Activated CD4-positive, alpha-beta T cell treated with anti-CD3 and anti-CD28 coated beads for 36 hours (primary cell): ENCODE measurements at places on chromosomes 4 and X. TPM values are rescaled to one million over a fixed set of nuclear protein-coding genes. Genes with fewer than 3 reads are reported as not detected.

GRCh38 chr4:145739845-145740244 is 59.9 kb downstream of the C4orf51 start:
- no peak for DNase-seq

GRCh38 chr4:123747016-123747415 is 350.4 kb downstream of the SPRY1 start:
- no peak for DNase-seq

GRCh38 chr4:145756244-145756643 is 76.3 kb downstream of the C4orf51 start:
- DNase-seq = peak; percentile 30

- DNase-seq = no peak
Observed at GRCh38 chrX:11397680-11398079, 104.5 kb downstream of the AMELX start.

DNA sequence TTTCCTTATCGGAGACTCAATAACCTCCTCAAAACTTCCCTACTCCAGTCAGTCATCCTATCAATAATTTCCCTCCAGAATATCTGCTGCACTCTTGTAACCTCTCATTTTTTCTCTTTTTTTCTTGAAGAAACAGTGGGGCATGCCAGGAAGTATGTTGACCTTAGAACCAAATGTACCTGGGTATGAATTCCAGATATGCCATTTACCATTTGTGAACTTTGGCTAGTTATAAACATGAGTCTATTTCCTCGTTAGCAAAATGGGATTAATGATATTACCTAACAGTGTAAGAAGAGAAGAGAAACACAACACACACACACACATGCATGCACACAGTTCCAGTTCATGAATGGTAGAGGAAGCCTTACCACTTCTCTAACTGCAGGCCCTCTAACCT is 578.2 kb downstream of the FAM133A start:
- DNase-seq = no peak

- no peak for DNase-seq
Observed at GRCh38 chrX:15939737-15940136, 85.1 kb upstream of the AP1S2 start.

GRCh38 chr4:108919226-108919893 is 156.5 kb upstream of the ETNPPL start:
- DNase-seq = no peak

GRCh38 chrX:122422547-122422946 is 761.5 kb upstream of the GRIA3 start:
- DNase-seq = no peak

DNA sequence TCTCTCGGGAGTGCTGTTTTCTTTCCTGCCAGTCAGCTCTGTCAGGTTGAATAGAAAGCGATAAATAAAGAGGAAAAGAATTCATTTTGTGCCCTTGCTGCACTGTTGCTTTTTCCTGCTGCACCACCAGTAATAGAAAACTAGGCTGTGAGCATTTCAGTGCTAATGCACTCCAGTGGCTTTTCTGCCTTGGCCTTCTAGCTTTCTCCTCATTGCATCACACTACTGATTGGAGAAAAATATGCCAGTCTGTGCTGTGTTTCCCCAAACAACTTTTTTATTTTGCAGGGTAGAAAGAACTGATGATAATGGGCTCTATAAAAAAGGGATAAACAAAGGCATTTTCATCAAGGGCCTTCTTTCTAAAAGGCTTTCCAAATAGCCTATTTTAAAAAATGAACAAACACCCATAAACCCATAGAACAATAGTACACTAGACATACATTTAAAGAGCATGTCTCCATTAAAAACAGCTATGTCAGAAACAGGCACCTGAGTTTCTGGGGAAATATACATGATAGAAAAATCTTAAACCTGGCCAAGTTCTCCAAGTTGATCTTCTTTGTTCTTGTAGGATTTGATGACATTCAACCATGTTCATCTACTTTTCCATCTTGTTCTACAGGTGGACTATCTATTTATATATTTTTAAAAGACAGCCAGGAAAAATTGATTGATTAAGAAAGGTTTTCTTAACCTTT is 86.3 kb downstream of the GPRIN3 start:
- DNase-seq = no peak

DNA sequence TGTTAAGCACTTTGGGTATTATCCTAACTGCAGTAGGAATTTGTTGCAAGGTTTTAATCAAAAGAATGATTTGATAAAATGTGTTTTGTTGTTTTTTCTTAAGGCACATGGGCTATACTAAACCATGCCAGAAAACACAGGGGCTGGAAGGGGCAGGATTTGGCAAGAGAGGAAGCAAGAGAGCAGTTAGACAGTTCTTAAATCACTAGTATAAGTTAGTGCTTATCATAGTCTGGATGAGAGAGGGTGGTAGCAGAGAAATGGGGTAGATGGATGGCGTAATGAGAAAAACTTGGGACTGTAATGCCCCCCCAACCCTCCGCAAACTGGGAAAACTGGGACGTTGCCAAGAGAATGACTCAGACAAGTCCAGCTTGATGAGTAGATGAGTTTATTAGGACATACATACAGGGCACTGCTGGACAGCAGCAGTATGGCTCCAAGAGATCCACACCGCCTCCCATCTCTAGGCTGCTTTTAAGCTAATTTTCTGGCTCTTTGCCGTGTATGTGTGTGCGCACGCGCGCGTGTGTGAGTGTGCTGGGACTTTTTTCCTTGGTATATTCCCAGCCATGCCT is 151.5 kb downstream of the PDLIM5 start:
- DNase-seq = no peak

- DNase-seq = no peak
Observed at GRCh38 chrX:111811831-111812230, 64.2 kb upstream of the TRPC5OS start.

DNA sequence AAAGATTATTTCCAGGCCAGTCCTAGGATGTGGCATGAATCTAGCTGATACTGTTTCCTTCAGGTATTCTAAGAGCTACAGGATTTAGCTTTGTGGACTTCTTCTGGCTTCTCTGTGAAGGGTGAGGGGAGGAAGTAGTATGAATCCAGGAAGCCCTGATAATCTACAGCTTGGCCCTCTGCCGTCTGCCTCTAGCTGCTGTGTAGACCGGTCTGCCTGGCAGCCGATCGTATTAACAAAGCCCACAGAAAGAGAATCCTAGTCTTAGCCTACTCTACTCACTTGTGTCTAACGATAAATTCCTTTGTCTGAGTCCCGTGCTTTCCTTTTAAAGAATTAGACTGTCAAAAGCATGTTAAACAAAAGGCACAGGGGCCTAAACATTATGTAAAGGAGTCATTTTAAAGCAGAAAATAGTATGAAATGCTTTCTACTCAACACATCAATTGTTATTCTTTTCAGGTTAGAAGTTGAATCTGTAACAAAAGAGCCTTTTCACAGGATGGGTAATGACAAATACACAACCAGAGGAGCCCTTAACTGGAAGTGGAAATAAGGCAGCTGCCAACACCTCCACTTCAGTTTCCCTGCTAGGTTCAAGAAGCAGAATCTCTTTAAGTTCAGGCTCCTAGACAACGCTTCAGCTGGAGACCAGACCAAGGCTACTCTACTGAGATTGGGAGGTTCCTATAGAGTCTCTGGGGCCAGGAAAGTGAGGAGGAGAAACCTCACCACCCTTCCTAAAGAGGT is 48.9 kb upstream of the UCP1 start:
- DNase-seq = no peak

GRCh38 chr4:56255820-56256219 is 131.5 kb downstream of the AASDH start:
- no peak for DNase-seq

DNA sequence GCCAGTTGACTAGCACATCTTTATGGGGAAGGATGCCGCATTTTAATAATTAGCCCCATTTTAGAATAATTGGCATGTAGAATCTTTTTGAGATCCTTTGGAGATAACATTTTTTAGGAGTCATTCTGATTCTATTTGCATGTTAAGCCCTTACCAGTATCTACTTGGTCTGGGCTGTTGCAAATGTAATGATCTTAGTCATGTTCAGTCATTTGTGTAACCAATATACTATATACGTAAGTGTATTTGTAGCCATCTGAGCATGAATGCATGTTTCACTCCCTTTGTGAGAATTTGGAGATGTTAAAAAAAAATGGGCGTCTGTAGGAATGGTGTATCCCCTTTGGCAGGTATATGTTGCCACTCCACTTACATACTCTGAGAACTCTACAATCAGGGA is 119.1 kb downstream of the TEX13A start:
- DNase-seq = no peak

GRCh38 chrX:152136312-152136711 is 2.1 kb downstream of the MAGEA10 start:
- no peak for DNase-seq

- DNase-seq = no peak
Observed at GRCh38 chr4:73447671-73448070, 11.7 kb downstream of the AFP start.

GRCh38 chrX:124421898-124422655 is 75.7 kb downstream of the SH2D1A start:
- no peak for DNase-seq

DNA sequence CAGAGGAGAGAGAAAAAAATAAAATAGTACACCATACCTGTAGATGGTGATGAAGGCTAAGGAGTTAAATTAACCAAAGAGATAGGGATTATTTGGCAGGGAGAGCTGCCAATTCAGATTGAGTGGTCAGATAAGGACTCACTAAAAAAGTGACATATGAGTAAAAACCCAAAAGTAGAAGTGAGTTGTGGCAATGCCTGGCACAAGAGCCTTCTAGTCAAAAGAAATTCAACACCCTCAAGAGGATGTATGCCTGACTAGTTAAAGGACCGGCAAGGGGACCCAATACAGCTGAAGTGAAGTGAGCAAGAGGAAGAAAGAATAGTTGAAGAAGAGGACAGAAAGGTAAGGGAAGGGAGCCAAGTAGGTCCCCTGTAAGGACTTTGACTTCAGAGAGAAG is 34.9 kb downstream of the ELF2 start:
- no peak for DNase-seq

GRCh38 chrX:19243431-19243830 is 100.3 kb upstream of the PDHA1 start:
- DNase-seq = no peak

DNA sequence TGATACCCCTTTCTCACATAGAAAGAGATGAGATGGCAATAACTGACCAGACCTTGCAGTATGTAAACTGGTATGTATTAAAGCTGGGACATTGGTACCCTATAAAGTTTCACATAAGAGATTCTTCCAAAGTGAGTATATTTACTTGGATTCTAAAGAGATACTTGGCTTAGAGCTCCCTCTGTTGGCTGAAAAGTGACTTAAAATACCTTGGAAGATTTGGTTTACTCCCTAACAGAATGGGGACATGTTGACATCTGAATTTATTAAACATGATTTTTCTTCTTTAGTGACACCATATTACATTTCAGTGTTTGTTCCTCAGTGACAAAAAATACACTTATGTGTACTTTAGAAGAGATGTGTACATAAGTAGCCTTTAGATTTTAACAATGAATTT is 47.9 kb upstream of the RGN start:
- peak; percentile 3 for DNase-seq

GRCh38 chr4:22678940-22679854 is 13.5 kb upstream of the GBA3 start:
- DNase-seq = no peak

- DNase-seq = peak; percentile 43
Observed at GRCh38 chr4:25088093-25088952, 57.6 kb upstream of the LGI2 start.

- no peak for DNase-seq
Observed at GRCh38 chrX:129679901-129680300, 25.1 kb upstream of the APLN start.

GRCh38 chr4:182809417-182810102 is 107.6 kb downstream of the DCTD start:
- DNase-seq = peak; percentile 55

- DNase-seq = peak; percentile 60
Observed at GRCh38 chrX:65406532-65406931, 128.1 kb downstream of the LAS1L start.

NONO gene
- total RNA-seq = 1,161 TPM

TNIP2 gene
- 59.4 TPM for total RNA-seq

HSD17B13 gene
- not detected for total RNA-seq

CXorf51A gene
- total RNA-seq = not detected

RIBC1 gene
- 0.46 TPM for total RNA-seq

ANKRD50 gene
- total RNA-seq = 0.59 TPM

YY2 gene
- 1.3 TPM for total RNA-seq

ZNF674 gene
- total RNA-seq = 2.6 TPM

SLC35A2 gene
- 20.3 TPM for total RNA-seq

TENM3 gene
- not detected for total RNA-seq

ACOX3 gene
- total RNA-seq = 20.5 TPM

AKAP14 gene
- total RNA-seq = not detected

CT55 gene
- not detected for total RNA-seq

PAGE2 gene
- total RNA-seq = not detected
